ENCODE measurements at places on chromosomes 2 and 18.

DNA sequence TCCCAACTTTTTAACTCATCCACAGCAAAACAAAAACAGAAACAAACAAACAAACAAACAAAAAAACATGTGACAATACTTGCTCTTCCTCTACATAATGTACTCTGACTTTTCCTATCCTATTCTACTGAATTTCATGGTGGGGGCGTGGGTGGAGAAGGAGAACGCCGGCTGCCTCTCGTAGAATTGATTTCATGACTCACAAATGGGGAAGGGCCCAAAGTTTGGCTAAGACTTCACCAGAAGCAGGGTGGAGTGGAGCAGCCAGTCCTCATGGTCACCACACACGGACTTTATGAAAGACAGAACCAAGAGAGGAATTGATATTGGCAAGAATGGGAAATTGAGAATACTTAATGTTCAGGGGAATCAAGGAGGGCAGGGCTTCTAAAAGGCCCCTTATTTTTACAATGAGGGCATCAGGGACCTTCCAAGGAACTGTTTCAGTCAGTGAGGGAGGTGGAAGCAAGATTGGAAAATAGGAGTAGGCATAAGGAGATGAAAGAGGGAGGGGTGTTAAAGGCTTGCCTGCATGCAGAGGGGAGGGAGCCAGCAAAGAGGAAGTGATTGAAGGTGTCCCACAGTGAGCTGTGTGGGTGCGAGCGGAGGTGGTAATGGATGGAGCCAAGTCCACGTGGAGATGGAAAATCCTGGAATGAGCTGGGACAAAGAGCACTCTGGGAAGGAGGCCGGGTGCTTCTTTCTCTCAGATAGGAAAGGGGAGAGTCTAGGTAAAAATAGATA lies 27.9 kb downstream of the MARCHF4 start:
- no peak for DNase-seq

GRCh38 chr2:144770616-144771230 lies 250.8 kb upstream of the ZEB2 start:
- no peak for DNase-seq

GRCh38 chr18:78717051-78717765 lies 262.4 kb upstream of the SALL3 start:
- DNase-seq: no peak

DNA sequence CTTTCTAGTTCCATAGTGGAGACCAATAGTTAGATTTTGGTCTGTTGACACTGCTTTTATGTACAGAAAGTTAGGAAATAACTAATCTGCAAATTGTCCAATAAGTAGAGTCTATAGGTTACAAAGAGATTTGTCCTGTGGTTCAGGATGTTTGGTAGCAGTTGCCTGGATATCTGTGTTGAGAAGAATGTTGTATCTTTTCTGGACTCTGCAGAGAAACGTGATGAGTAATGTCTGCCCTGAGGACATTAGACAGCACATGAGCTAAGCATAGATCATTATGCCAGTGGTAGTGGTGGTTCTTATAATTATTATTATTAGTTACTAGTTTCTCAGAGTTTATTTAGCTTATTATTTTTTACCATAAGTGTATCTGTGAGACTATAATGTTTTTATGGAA lies 65.8 kb downstream of the ANKRD62 start:
- DNase-seq: no peak

- no peak for DNase-seq
Measured at GRCh38 chr18:63143330-63143771, 176.2 kb downstream of the BCL2 start.

GRCh38 chr2:71675296-71675695 lies 221.9 kb downstream of the DYSF start:
- DNase-seq: peak; percentile 74

- no peak for DNase-seq
Measured at GRCh38 chr2:171771463-171771862, 84.2 kb downstream of the DYNC1I2 start.

DNA sequence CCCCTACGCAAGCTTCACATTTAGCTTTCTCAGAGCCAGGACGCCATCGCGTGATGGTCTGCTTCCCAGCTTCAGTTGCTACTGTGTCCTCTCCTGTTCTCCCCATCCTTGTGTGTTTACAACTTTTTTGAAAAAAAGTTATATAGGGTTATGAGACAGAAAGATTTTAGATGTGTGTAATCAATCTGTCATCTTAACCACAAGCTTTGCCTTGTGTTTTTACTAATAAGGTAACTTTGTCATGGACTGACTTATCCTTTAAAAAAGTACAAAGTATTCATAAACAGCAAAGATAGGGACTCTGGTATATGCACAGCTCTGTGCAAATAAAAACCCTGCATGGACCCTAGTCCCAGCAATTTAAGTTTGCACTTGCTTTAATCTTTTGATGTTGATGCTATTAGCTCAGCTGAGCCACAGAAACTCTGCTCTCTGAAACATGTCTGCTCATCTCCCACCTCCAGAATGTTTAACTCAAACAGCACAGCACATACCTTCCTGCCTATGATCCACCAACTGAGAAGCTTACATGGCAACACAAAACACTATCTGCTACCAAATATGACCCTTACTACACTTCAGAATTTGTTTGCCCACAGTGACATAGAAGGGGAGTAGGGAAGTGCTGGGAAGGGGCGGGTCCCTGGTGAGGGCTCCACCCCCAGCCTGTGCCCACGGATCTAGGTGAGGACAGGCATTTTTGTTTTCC lies 42.7 kb downstream of the SAP130 start:
- DNase-seq: no peak

- DNase-seq: no peak
Measured at GRCh38 chr18:58224425-58224750, 180.4 kb downstream of the NEDD4L start.

- no peak for DNase-seq
Measured at GRCh38 chr2:187655001-187655400, 100.8 kb upstream of the TFPI start.

DNA sequence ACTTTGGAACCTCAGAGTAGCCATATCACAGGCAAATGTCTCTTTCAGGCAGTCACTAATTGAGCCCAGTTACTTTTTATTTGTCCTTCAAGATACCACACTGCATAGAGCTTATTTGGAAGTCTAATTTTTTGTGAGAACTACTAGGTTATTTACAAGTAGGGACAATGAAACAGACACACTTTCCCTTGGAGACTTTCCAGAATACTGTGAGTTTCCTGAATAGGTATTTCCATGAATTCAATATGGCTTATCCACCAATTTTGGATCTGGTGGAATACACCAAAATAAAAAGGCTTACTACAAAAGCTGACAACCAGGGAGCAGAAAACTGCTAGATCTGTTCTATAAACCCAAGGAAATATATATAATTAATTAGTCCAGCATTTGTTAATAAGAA lies 83.3 kb downstream of the NRXN1 start:
- DNase-seq: no peak

DNA sequence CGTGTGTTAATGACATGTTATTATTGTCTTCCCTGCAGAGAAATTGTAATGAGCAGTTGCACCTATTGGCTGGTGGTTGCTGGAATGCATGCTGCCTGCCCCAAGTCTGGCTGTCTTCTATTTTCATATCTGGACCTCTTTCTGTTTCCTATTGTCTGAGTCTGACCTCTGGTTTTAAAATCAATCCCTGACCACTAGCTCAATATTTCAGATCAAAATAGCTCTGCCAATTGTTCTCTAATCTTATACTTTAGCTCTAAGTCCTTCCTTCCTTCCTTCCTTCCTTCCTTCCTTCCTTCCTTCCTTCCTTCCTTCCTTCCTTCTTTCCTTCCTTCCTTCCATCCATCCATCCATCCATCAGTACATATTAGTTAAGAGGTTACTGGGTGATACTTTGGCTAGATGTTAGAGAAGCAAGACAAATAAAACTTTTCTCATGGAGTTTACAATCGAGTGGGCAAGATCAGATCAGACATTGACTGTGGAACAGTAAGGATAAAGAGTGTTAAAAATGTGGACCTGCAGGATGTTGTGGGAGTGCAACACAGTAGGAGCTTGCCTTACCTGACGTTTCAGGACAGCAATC lies 417.1 kb downstream of the SOCS6 start:
- DNase-seq: no peak

- DNase-seq: no peak
Measured at GRCh38 chr2:38259311-38259710, 117.8 kb downstream of the ATL2 start.

DNA sequence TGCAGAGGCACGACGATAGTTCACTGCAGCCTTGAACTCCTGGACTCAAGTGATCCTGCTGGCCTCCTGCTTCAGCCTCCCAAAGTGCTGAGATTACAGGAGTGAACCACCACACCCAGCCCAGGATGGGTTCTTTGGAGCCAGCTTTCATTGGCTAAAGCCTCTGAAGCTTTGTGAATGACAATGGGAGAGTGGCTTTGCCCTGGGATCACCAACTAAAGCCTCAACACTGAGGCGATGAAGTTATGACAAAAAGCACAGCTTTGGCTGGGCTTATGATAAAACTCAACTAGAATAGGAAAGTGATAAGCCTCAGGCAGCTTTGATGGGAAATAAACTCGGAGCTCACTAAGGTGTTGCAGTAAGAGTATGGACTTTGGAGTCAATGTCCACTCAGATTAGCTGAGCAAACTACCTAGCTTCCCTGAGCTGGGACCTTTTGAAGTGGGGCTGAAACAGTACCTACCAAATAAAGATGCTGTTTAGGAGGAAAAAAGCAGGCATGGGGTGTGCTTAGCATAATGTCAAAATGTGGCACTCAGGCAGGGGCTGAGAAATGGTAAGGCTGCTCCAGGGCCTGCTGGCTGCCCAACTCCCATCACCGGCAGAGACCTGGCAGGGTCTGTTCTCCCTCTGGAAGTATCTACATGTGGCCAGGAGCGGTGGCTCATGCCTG lies 4.3 kb downstream of the TMEM127 start:
- DNase-seq: no peak

DNA sequence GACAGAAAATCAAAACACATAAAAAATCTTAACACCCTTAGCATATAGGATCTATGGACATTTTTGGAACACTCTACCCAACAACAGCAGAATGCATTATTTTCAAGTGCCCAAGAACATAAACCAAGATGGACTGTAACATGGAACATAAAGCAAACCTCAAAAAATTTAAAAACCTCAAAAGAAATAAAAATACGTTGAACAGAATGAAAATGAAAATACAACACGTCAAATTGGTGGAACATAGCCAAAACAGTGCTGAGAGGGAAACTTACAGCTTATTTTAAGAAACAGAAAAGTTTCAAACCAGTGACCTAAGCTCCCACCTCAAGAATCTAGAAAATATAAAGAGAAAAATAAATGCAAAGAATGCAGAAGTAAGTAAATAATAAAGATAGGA lies 58.3 kb upstream of the BCL2L11 start:
- no peak for DNase-seq

- no peak for DNase-seq
Measured at GRCh38 chr2:72921088-72921851, 4.0 kb downstream of the EMX1 start.
